ENCODE measurements at places on chromosomes 7 and 10. TPM values are rescaled to one million over a fixed set of nuclear protein-coding genes. Genes with fewer than 3 reads are reported as not detected.

TRIM74 gene
- total RNA-seq, result 1.8 TPM

UBE3C gene
- total RNA-seq, result 42.6 TPM

DNA sequence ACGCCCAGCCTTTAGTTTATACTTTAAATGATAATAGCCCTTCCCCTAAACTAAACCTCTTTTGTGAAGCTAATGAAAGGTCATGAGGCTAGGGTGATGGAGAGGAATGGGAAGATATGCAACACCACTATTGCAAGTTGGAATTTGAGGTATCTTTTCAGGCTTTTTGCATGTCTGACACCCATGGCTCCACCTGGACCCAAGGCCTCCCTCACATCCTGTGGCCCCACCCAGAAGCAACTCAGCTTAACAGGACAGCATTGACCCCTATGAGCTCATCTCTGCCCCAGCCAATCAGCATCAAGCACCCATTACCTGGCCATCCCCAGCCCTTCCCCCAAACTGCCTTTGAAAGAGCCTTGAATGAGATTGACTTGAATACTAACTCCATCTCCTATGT is 674.2 kb upstream of the NRP1 start:
- no peak for DNase-seq

CHST3 gene
- total RNA-seq, result 0.38 TPM

- DNase-seq, result no peak
Observed at GRCh38 chr7:151386301-151387160, 23.3 kb downstream of the WDR86 start.

All from activated T-cell treated with anti-CD3 and anti-CD28 coated beads, Interleukin-2, amount 50 U/mL, for 72 hours (primary cell).